ENCODE measurements at places on chromosomes 3 and 15. TPM values are rescaled to one million over a fixed set of nuclear protein-coding genes. Genes with fewer than 3 reads are reported as not detected.

The GJD2 gene
- polyA plus RNA-seq: 0.38 TPM

The ZNF860 gene
- 2.7 TPM for polyA plus RNA-seq

The LRRC58 gene
- 5.8 TPM for polyA plus RNA-seq

The RBMS3 gene
- polyA plus RNA-seq: 4.4 TPM

The DLEC1 gene
- 0.66 TPM for polyA plus RNA-seq

The GRM2 gene
- 3.1 TPM for polyA plus RNA-seq

The BFSP2 gene
- not detected for polyA plus RNA-seq

The POLG gene
- 28.8 TPM for polyA plus RNA-seq

The AGBL1 gene
- not detected for polyA plus RNA-seq

The CFAP100 gene
- polyA plus RNA-seq: not detected

DNA sequence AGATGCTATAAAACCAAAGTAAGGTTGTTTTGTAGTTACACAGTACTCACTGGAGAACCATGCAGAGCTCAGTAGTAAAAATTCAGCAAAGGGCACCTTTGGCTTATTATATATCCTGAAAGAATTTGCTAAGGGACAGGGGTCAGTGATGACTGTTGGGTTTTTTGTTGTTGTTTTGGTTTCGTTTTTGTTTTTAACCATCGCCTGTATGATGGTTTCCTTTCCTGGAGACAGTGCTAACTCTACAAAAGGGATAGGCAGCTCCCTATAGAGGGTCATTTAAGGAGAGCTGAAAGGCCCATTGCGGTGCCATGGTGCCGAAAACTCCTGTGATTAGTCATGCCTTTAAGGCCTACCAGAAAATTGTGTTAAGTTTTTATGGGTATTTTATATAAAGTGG is 118.2 kb upstream of the GOLIM4 start:
- DNase-seq: peak; percentile 1

- no peak for DNase-seq
These were observed 8.6 kb downstream of the NT5DC2 start for GRCh38 chr3:52524752-52525679.

DNA sequence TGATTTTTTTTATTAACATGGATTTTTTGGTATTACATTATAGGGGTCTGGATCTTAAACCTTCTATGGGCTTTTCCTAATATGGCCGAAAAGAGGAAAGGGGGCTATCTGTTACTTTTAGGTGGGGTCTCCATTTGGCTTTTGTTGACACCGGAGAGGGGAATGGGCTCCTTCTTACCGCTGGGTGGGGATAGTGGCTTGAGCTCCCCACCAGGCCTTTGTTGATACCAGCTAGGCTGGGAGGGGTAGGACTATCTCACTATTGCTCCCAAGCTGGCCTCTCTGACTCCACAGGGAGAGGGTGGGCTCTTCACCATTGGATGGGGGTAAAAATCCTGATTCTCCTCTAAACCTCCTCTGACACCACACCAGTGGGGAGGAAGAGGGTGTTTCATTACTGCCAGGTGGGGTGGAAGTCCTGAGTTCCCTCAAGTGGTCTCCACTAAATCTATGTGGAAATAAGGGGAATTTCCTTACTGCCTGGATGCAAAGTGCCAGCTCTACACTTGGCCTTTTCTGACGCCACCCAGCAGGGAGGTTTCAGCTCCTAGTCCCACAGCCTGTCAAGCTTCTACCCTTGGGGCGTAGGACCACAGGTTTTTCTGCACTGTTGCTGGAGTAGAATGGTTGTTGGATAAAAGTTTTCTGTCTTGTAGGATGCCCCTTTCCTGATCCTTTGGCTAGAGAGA is 572.3 kb downstream of the MAGI1 start:
- DNase-seq: peak; percentile 82

GRCh38 chr15:67781907-67782690 is 43.2 kb upstream of the SKOR1 start:
- no peak for DNase-seq

- no peak for DNase-seq
These were observed 181.5 kb upstream of the LMCD1 start for GRCh38 chr3:8319935-8320634.

- no peak for DNase-seq
These were observed 135.2 kb downstream of the TMCC1 start for GRCh38 chr3:129758306-129758705.

DNA sequence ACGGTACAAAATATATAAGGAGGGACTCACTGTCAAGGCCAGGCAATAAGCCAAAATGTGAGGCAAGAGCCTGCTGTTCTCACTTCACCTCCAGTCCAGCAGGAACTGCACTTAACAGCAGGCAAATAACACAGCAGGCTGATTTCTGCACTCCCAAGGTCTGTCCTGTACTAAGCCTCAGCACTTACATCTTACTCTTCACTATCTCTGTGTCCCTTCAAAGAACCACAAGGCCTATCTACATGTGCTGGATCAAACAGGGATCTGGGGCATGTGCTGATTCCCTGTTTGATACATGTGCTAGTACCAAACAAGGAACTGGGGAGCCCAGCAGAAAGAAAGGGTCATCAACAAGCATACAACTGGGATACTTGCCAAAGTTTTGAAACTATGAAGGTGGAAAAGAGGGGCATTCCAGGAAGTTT is 22.2 kb downstream of the UACA start:
- no peak for DNase-seq

GRCh38 chr3:111326144-111326995 is 215.6 kb upstream of the CD96 start:
- DNase-seq: no peak

GRCh38 chr3:108156312-108156853 is 65.6 kb upstream of the CD47 start:
- DNase-seq: no peak

- DNase-seq: no peak
These were observed 72.6 kb downstream of the MYO1E start for GRCh38 chr15:59299929-59300617.

GRCh38 chr3:47193871-47194859 is 30.3 kb upstream of the SETD2 start:
- DNase-seq: no peak

GRCh38 chr15:99447497-99448371 is 118.0 kb upstream of the MEF2A start:
- DNase-seq: peak; percentile 56

DNA sequence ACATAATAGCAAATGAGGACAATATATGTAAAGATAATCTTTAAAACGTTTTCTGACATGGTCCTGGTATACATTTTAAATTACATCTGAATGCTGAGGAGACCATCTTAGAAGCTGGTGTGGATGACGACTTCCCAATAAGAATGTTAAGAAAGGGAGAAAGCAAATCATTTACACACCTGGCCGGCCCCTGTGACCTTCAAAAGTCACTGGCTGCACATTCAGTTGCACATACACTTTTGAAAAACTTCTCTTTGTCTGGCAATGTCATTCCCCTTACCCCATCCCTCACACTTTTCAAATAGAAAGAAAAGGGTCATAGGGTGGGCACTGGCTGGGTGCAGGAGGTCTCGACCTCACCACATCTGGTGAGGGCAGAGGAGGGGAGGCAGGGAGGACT is 391.0 kb downstream of the MECOM start:
- DNase-seq: no peak

DNA sequence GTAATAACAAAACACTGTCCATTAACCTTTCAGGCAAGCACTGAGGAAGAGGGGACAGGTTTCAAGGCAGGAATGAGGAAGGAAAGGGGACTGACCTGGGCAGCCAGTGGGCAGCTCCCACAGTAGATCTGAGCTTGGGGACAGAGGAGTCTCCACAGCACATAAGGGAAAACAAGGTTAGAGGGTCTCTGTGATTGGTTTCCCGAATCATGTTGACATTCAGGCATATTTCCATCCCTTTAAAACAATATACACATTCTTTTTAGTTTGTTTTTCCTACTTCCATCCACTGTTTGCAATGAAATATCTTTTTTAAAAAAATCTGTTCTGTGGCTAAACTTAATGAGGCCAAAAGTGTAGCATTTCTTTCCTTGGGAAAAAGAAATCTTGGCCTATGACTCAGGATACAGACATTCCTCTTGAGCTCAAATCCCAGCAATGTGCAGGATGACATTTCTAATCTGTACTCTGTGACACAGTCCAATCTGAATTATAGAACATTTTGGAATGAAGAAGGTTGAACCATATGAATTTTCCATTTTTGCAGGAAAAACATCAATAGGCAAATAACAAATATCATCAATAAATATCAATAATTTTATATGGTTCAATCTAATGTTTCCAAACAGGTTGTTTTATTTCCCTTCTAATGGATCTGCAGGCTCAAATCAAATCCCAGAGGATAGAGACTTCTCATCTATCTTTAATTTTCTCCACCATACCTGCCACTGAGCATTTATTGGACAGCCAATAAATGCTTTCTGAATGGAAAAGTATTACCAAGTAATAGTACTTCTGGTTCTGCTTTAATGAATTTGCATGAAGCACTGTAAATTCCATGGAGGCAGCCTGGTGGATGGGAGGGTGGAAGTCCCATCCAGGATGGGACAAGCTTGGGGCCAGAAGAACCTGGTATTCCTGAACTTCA is 54.1 kb downstream of the ITGB5 start:
- no peak for DNase-seq

GRCh38 chr3:64859625-64860535 is 172.1 kb upstream of the ADAMTS9 start:
- no peak for DNase-seq

- no peak for DNase-seq
These were observed 123.0 kb upstream of the EIF1B start for GRCh38 chr3:40186508-40186907.

DNA sequence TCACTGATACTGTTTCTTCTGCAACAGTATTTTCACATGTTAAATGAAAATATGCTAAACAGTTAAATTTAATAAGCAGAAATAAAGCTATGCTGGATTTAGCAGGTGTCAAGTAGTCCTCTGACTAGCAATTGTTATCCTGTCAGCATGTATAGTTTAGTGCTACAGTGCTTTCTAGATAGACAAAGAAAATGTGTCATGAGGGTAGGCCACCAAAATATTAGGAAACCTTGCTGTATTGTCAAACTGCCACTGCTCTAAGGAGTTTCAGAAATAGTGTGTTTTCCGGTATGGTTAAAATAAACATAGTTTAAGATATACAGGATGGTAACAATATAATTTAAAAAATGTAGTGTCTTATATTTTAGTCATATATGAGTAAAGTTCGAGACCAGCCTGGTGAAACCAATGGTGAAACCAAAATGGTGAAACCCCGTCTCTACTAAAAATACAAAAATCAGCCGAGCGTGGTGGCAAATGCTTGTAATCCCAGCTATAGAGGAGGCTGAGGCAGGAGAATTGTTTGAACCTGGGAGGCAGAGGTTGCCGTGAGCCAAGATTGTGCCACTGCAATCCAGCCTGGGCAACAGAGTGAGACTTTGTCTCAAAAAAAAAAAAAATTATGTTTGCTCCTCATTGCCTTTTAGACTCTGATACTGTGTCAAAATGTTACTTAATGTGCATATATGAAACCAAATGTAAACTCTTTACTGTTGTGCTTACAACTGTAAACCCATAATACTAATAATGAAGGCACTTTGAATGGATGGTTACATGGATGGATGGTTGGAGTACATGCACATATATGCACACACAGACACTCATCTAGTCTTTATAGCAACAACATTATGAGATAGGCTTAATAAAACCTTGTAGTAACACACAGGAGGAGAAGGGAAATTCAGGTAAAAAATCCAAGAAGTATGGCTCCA is 204.8 kb downstream of the RSRC1 start:
- DNase-seq: no peak

Measured in GM23338 (cell line).